ENCODE measurements at places on chromosomes 11 and 22.
A peak's percentile ranks its signal among the peaks of the same experiment; 100 is the strongest.

DNA sequence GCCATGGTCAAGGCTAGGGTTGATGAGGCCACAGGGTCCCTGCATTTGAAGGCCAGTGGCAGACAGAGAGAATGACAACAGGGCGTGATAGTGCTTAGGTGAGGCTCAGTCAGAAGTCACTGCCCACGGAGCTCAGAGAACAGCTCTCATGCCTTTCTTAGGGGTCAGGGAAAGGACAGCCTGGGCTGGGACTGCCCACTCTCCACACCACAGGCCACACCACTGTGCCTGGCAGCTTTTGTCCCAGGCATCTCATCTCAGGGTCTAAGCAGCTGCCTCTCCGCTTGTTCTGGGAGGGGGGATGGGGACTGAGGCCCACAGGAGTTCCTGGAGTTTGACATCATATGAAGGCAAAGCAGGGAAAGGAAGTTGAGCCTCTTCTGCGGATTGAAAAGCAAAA is 150.2 kb upstream of the B3GAT1 start:
- no peak for DNase-seq

DNA sequence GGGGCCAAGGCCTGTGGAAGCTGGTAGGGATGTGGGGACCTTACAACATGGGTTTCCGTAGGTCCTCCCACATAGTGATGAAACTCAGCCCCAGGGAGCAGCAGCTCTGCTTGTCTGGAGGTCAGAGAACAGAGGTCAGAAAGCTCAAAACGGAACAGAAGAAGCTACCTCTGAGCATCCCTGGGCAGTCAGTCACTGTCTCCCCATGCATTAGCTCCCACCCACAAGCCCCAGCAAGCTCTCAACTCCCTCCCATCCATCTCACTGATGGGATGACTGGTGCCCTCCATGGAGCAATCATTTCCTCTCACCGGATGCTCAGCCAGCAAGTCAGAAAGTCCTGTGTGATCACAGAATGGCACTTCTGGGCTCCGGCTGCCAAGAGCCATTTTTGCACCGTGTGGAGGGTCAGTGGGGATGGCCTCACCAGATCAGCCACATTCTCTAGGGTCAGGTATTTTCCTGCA is 1.9 kb downstream of the TPP1 start:
- no peak for DNase-seq

- DNase-seq = no peak
Observed at GRCh38 chr22:35156945-35157344, 91.0 kb downstream of the ISX start.

DNA sequence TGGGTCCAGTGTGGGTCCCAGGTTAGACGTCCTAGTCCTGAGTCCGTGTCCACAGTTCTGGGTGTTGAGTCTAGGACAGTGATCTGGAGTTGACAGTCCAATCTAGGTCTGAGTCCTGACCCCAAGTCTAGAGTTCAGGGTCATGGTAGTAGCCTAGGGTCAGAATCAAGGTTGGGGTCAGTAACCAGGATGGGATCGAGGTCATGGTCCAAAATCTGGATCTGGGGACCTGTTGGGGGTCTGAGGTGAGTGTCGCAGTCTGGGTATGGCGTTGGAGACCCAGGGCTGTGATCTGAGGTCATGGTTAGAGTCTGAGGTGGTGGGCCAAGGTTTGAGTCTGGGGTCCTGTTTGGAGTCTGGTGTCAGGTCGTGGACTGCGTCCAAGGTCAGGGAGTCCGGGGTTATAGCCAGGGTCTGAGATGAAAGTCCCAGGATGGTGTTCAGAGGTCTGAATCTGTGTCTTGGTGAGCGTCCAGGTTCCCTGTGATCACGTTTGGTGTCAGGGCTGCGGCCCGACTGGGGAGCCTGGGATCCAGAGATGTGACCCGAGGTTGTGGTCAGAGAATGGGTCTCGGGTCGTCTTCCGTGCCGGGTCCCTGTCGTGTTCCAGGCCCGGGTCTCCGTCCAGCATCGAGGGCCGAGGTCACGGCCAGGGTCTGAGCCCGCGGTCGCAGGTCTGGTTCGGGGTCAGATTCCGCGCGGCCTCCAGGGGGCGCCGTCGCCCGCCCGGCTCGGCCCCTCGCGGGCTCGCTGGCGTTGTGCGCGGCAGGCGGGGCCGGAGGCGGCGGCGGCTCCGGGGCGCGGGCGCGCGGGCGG is 432 bp upstream of the GRK2 start:
- DNase-seq = peak; percentile 93

DNA sequence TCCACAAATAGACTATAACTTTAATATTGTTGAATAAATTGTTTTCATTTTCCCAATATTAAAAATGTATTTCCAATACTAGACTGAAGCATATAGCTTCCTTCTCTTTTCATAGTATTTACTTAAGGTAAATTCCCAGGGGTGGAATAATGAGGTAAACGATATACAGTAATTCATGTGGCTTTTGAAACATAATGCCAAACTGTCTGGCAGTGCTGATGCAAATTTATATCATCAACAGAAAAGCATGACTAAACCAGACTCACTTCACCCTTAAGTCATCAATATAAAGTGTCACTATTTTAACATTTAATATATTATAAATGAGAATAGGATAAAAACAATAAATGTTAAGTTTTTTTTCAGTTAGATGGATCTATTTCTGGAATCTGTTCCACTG is 13.6 kb downstream of the C2CD3 start:
- DNase-seq = no peak

- DNase-seq = no peak
Observed at GRCh38 chr11:43269254-43269918, 42.4 kb upstream of the API5 start.
